ENCODE measurements at places on chromosomes 1 and 21.
A peak's percentile ranks its signal among the peaks of the same experiment; 100 is the strongest.

- peak; percentile 35 for DNase-seq
Measured at GRCh38 chr1:164320790-164321731, 237.9 kb upstream of the PBX1 start.

DNA sequence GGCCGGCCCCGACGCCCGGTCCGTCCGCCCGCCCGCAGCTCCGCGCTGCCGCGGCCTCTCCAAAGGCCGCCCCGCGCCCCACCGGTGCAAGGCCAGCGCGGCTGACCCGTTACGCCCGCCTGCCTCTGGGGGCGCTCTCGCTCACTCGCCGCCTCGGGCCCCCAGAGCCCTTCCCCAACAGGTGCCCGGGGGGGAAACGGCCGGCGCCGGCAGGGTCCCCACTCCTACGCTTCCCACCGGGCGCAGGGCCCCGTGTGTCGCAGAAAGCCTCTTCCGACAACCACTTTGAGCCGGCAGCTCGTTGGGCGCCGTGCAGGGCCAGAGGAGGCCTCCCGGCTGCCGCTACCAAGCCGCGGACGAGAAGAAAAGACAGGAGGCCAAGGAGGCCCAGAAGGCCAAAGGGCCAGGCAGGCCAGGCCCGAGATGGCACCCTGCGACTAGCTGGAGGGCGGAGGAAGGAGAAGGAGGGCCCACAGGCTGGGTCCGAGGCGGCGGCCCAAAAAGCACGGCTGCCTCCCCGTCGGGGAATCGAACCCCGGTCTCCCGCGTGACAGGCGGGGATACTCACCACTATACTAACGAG, 64.9 kb upstream of the FCGR2A start:
- peak; percentile 64 for DNase-seq

- DNase-seq = no peak
Measured at GRCh38 chr1:234584420-234584805, 25.6 kb downstream of the IRF2BP2 start.

GRCh38 chr1:211975152-211975941, 60.0 kb downstream of the INTS7 start:
- DNase-seq = no peak

DNA sequence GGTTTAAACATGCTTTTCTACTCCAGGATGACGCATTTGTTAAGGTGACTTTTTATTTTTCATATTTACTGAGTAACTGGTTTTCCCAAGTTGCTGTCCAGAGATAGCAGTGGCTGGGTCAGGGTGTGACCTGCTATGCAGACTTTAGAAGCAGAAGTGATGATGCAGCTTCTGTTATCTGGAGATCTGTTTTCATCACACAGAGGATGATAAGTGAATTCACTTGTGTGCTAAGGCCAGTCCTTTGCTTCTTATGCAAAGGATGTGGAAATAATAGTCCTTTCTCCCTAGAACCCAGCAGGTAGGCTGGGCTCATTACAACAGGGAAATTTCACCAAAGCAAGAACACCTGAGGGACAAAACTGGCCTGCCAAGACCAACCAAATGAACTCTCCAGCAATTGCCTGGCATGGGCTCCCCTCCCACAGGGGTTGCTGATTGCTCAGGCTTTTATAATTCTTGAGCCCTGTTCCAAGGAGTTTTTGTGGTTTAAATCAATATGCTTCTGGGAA, 97.8 kb upstream of the LPGAT1 start:
- DNase-seq = no peak

- no peak for DNase-seq
Measured at GRCh38 chr1:173149887-173150286, 57.2 kb downstream of the TNFSF4 start.

DNA sequence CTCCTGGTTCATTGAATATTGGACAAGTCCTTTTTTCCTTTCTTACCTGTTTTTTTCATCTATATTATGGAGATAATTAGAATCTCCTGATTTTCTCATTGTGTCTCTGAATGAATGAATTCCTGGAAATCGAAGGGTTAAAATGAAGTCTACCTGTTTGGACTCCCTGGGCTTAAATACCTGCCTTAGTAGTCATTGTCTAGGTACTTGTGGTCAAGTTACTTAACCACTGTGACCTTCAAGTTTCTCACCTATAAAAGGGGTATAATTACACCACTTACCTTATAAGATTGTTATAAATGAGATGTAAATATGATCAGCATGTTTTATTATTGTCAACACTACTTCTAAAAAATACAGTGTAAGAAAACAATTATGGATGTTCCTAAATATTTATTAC, 9.0 kb upstream of the TBX19 start:
- no peak for DNase-seq

GRCh38 chr1:88291611-88292354, 392.3 kb upstream of the PKN2 start:
- DNase-seq = no peak

DNA sequence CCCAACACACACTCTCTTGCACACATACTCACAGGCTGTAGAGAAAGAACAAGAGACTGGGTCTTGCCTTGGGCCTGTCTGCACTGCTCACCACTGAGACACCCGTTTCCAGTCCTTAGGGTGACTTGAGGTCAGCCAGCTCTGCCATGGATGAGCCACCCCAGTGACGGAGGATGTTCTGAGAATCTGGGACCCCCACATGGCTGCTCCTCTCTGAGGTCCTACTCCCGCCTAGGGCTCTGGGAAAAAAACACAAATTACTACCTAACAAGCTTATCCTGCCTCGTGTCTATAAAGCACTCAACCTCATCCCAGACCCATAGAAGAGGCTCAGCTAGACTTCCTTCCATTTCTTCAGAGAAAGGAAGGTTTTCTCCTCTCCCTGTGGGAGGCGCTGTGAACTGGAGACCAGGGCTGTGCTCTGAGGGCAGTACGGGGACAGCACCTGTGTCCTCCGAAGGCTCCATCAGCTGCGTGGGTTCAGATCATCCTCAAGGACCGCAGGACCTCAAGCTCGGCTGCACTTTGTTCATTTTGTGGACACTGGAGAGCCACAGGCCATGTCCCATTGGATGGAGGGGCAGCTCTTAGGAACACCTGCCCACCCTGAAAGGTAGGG, 4.3 kb upstream of the CLEC20A start:
- DNase-seq = no peak

DNA sequence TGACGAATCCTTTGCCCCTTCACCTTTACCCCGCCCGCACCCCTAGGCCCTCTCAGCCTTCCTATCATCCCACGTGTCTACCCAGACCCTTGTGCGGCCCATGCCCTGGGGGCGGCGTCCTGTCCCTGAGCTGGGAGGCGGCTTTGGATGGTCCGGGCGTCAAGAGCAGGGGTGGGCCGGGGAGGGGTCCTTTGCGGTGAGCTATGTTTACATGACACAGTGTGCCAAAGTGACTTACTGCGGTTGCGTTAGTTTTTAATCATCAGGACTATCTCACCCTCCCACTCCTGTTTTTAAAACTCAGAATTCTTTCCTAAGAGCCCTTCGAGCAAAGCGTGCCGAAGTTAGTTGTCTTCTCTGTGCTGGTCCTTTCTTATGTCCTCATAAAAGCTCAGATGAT, 144.6 kb downstream of the PGBD5 start:
- DNase-seq = no peak

GRCh38 chr1:107599220-107599619, 365.8 kb downstream of the VAV3 start:
- DNase-seq = no peak

DNA sequence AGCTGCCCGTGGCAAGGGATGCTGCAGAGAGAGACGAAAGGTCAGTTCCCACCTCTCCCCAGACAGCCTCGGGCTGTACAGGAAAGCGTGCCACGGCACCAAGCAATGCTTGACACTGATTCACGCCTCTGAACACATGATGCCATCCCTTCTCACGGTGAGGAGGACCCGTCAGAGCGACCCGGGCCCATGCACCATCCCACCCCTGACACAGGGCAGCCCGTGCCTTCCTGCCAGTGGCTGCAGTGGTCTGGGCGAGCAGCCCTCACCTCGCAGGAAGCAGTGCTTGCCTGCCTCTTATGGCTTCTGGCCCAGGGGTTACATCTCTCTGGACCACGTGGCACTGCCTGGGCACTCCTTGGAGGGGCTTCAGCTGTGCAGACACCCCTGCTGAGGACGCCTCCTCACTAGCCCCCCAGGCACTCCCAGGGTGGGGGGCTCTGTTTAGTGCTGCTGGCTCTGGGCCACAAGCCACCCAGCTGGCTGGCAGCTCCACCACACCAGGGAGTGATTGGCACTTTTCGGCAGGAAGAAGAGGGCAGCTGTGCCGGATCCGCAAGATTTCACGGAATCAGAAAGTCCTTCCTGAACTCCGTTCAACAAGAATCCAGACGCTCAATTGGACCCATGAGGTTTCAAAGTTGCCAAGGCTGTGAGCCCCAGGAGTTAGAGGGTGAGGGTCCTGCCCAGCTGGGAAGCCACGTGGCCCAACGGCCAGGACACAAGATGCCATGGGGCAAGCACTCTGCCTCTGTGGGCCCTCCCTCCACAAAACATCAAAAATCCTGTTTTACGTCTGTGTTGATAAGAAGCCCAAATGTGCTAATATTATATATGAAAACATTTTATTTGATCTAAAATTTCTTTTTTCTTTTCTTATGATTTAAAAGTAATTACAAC, 34.8 kb upstream of the SLC19A1 start:
- no peak for DNase-seq

GRCh38 chr1:181312946-181313345, 170.4 kb upstream of the CACNA1E start:
- no peak for DNase-seq

DNA sequence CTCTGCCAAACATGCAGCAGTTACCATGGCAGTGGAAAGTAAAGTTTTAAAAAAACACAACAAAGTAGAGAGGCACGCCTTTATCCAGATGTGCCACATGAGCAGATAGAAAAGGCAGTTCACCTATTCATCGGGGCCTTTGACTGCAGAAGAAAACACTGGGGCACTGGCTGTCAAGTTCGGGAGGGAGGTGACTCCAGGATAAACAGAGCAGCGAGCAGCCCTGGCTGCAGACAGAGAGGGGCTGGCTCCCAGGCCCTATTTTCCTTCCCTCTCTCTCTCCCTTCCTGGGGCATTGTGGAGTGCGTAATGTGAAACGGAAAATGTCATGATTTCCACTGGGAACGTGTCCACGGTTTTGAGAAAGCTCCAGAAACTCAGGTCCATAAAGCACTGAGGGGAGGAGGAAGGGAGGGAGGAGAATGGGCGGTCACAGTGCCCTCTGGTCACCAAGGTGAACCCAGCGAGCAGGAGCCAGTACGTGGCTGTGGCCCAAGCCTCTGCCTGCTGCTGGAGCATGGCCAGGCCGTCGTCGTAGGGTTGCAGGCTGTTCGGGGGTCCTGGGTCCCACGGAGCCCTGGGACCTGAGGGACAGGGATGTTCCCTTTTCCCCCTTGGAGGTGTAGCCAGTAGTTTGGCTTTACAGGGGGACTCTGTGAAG, 114.7 kb upstream of the IRF2BP2 start:
- no peak for DNase-seq

GRCh38 chr1:217211486-217211885, 419.4 kb downstream of the GPATCH2 start:
- DNase-seq = no peak

DNA sequence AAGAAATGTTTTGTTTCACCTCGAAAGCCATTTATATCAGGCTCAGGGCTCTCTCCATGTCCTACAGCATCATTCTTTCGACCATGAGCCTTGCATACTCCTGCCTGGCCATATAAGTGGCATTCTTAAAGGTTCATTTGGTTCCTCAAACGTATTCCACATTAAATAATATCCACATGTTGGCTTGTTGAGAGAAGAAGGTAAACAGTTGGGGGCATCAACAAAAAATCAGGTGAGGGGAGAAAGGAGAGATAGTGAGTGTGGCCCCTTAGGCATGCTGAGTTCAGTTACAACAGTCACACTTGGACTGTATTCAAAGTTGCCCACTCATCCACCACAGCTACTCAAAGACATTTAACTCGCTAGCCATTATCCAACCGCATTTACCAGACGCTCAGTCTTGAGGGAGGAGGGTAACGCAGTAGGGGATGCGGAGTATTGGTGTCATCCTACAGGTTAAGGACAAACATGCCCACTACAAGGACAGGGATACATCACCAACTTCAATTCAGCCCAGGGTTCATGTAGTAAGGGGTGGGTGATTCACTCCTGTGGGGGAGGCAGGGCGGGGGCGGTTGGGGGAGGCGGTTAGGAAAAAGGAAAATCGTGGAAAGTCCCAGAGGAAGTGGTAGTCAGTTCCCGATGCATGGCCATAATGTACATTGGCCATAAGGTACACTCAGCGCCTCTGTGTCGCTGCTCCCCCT, 1.4 kb downstream of the ZNF697 start:
- DNase-seq = no peak

GRCh38 chr1:6507461-6507911, 16.0 kb upstream of the PLEKHG5 start:
- no peak for DNase-seq

GRCh38 chr1:64956733-64957441, 9.5 kb downstream of the JAK1 start:
- DNase-seq = no peak

GRCh38 chr1:197773856-197774255, 1.4 kb downstream of the DENND1B start:
- DNase-seq = no peak

- no peak for DNase-seq
Measured at GRCh38 chr1:212688341-212689047, 11.1 kb downstream of the BATF3 start.

- no peak for DNase-seq
Measured at GRCh38 chr1:115677565-115677964, 35.8 kb downstream of the VANGL1 start.

DNA sequence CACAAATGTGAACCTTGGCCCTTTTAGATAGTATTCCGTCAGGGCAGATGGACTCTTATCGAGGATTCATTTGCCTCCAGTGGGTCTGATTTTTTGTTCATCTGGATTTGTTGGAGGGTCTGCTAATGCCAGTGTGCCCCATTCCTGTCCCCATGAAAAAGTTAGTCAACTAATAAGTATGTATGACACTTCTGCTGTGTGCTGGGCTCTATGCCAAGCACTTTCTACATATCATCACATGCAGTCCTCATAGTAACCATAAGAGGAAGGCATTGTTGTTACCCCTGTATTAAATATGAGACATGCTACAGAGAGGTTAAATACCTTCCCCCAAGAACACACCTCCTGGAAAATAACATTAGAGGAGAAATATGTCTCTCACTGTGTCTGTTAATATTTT, 46.6 kb upstream of the MAB21L3 start:
- DNase-seq = no peak

DNA sequence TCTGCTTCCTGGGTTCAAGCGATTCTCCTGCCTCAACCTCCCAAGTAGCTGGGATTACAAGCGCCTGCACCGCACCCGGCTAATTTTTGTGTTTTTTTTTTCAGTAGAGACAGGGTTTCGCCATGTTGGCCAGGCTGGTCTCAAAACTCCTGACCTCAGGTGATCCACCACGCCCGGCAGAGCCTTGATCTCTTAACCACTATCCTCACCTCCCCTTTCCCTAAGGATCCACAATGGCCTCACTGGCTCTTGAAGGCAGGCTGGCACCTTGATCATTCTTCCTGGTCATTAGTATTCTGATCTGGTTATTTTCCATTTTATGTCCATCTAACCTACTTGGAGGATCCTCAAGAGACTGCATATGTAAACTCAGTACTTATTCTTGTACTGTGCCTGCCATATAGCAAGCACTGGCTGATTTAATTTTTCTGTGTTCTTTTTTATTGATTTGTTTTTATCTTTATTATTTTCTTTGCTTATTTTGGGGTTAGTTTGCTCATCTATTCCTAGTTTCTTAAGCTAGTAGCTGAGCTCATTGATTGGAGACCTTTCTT, 6.3 kb downstream of the RCC1 start:
- peak; percentile 66 for DNase-seq
